ENCODE measurements at places on chromosomes 1 and 21.

- no peak for DNase-seq
Observed at GRCh38 chr1:164704954-164705353, 146.0 kb downstream of the PBX1 start.

DNA sequence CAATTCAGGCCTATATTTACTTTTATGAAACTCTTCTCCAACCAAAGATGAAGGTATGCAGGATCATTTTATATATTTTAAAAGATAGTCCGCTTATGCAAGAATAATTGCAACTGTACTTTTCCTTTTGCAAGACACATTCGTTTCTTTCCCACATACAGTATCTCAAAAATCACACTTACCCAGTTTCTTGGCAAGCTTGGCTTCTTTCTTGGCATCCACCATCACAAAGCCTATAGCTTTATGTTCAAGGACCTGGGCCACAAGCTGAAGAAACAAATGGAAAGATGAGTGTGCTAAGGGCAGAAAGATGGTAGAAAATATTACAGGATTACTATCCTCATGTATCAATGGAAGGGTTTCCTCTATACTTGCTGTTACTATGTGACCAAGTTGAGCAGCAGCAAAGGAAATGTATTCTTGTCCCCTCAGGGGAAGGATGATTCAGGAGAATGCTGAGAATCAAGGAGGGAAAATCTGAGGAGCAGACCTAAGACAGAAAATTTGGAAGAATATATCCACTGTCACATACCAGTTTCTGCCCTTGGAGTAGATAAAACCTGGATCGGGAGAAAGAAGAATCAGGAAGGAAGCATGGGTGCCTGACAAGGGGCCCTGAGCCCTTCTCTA, 23.8 kb downstream of the CASQ2 start:
- DNase-seq: no peak

DNA sequence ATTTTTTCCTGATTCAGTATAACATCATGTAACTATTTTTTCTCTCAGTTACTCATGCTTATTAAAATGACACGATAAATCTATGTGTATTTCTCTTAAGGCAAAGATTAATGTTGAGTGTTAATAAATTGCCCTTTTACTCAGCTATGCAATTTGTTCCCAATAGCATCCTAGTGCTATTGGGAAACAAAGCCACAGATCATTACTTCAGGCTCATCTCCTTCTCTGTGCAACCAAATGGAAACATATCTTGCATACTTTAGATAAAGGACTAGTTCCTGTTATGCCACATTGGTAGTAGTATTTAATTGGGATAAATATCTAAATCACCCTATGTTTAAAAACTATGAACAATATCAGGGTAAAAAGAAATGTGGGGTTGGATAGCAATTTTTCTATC, 106.2 kb downstream of the PLPPR4 start:
- no peak for DNase-seq

GRCh38 chr1:19405195-19405760, 80.1 kb downstream of the CAPZB start:
- DNase-seq: no peak

DNA sequence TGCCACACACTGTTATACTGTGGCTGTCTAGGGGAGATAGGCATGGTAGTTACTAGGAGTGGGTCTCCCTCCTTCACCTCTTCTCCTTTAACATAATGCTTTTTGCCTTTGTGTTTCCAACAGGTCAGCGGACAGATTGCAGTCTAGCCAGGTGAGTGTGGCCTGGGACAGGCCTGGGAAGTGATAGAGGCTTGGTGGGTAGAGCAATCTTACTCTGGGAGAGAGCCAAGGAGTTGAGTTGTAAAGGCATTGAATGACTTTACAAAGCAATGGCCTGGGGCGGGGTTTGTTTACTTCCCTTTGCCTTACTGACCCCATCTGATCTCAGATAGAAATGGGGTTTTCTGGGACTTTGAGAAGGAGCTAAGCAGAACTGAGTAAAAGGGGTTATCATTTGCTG, 51.0 kb upstream of the IKBKE start:
- no peak for DNase-seq

DNA sequence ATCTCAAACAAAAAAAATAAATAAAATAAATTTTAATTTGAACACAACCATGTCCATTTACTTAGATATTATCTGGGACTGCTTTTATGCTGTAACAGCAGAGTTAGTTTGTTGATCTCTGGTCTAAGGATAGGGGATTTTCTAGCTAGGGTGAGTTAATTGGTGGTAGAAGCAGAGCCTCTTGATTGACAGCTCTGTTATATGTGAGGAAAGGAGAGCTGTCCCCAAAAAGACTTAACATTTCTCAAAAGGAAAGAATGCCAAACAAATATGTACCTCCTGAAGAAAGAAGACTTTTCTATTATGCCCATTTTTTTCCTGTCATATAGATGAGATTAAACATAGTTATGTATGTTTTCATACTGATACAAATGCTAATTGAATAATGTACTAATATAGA, 37.8 kb downstream of the MAN1A2 start:
- DNase-seq: no peak

DNA sequence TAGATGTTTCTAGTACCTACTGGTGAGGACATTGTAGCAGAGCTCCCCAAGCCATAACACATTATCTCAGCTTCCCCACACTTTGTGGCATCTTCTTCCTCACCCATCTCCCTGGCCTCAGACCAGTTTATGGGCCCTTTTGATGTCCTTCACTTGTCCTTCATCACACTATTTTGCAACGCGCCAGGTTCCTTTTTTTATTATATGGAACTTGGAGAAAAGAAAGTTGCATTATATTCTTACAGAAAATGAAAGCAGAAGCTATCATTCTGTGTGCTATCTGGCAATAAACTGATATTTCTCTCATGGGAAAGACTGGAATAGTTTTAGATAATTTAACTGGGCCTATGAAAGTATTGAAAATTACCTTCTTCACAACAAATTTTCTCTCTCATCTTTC, 196.9 kb upstream of the ETV3 start:
- no peak for DNase-seq

DNA sequence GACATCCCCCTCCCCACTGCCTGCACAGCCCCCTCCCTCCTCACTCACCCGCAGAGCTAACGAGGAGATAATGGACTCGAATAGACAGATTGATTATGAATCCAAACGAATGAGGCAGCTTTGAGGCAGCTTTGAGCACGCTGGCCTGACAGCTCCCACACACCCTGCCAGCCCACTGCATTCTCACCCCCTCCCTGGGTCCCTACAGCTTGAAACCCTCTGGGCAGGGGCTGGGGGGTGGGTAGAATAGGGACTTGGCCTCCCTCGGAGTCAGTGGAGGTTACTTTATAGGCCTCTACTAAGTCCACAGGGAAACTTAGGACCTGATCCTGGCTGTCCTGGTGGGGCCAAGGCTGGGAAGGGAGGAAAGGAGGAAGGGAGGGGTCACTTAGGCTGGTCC, 1.9 kb downstream of the NTRK1 start:
- no peak for DNase-seq

- no peak for DNase-seq
Observed at GRCh38 chr21:38444691-38445090, 53.6 kb downstream of the ERG start.

DNA sequence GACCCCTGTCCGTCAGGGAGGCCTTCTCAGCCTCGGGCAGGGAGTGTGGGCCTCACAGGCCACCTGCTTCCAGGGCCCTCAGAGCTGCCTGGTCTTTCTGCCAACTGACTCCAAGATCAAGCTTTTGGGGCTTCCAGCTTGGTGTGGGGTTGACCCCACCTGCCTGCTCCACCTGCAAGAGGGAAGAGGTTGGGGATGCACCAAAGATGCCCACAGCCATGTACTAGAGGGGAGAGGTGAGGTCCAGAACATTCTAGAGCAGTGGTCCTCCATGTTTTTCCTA, 266.7 kb upstream of the VAMP3 start:
- no peak for DNase-seq

GRCh38 chr1:65844821-65845534, 52.3 kb downstream of the PDE4B start:
- DNase-seq: no peak

GRCh38 chr1:47942240-47942629, 55.0 kb downstream of the TRABD2B start:
- DNase-seq: no peak

- no peak for DNase-seq
Observed at GRCh38 chr1:196209983-196210382, 398.3 kb downstream of the KCNT2 start.

DNA sequence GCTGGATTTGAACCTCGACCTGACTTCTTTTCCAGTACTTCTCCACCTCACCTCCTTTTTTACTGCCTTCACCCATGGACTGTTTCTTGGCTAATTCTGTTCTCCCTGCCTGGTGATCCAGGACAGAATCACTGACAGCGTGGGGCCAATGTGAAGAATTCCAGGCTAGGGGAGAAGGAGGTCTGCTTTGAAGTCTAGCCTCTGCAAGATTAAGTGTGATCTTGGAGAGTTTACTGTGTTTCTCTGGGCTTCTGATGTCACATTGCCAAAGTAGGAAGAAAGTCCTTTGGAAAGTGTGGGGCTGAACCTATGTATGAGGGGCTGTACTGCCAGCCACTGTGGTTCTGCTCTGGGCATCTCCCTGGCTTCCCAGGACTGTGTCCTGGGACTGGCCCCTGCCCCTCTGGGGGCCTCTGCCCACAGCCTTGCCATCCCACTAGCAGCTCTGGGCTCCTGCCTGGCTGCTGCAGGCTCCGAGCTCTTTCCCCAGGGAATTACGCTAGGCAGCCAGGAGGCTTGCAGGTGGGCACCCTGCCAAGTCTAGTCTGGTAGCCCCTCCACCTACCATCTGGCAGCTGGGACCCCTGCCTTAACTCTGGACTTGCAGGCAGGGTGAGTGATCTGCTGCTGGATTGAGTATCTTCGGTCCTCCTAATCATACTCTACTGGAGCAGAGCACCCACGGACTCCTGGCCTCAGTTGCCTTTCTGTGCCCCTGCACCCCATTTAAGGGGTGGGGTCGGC, 52.2 kb downstream of the YARS1 start:
- DNase-seq: no peak

DNA sequence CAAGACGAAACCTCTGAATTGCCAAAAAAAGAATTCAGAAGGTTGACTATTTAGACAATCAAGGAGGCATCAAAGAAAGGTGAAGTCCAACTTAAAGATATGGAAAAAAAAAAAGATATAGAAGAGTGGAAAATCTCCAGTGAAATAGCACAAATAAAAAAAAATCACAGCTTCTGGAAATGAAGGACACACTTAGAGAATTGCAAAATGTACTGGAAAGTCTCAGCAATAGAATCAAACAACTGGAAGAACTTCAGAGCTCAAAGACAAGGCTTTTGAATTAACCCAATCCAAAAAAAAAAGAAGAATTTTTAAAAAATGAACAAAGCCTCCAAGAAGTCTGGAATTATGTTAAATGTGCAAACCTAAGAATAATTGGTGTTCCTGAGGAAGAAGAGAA, 31.8 kb downstream of the CD2 start:
- DNase-seq: no peak

DNA sequence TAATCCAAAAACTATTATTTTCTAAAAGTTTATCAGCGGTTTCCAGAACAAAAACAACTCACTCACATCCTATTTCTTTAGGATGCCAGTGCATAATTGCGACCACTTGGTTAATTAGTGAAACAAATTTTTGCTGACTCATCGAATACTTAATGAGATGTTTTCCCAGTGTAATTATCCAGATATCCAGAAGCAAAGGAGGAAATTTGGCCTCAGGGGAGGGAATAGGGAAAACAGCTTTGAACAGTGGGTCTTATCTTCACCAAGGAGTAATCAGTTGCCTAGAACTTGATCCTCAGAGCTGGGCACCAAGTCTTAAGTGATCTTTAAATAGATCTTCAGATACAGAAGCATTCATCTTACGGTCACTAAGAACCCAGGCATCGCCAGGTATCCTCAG, 24.3 kb downstream of the STYXL2 start:
- no peak for DNase-seq

DNA sequence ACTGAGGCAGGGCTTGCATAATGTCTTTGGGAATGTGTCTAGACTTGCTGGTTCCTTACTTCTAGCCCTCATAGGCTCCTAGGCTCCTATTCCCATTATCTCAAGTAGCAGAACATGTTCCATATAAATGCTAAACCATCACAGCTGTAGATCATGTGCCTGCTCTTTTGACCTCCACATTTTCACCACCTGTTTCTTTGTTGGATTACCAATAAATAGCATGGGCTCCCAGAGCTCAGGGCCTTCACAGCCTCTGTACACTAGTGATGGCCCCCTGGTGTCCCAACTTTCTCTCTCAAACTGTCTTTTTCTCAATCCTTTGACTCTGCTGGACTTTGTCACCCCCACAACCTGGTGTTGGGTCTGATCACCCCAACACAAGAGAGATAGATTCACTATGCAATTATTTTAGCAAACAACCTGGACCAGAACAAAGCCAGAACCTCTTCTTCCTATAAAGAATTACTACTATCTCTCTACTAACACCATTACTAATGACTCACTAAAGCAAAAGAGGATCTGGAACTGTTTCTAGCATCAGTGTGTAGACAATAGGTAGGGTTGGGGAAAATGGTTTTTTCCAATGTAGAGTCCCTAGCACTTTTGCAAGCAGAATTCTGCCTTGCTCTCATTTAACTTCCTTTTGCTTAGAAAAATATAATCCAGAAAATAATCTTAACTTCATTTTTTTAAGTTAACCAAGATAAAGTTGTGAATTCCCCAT, 51.7 kb downstream of the WLS start:
- DNase-seq: no peak

DNA sequence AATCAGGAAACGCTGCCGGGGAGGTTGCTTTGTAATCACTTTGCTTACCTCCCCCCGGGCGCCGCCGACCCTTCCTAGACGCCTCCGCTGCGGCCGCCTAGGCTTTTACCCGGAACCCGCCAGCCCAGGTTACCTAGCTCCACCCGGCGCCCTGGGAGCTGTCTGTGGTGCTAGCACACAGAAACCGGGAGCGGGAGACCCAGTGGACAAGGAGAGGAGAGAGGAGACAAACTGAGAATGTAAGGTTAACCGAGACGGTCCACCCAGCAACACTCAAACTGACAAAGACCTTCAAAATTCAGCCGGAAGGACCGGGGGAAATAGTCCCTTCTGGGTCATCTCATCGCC, 9.8 kb downstream of the BARHL2 start:
- no peak for DNase-seq

GRCh38 chr1:23018661-23019093, 591 bp upstream of the KDM1A start:
- no peak for DNase-seq

DNA sequence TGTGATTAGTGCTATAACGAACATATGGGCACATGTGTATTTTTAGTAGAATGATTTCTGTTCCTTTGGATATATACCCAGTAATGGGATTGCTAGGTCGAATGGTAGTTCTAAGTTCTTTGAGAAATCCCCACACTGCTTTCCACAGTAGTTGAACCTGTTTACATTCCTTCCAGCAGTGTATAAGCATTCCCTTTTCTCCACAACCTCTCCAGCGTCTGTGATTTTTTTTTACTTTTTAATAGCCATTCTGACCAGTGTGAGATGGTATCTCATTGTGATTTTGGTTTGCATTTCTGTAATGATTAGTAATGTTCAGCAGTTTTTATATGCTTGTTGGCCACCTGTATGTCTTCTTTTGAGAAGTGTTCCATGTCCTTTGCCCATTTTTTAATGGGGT, 81.8 kb upstream of the SLC44A3 start:
- no peak for DNase-seq

Data from stimulated activated CD8-positive, alpha-beta memory T cell treated with anti-CD3 and anti-CD28 coated beads, Interleukin-4, amount 100 ng/mL, for 4 hours (primary cell).